Ascending aorta (tissue), 2 donors: ENCODE measurements at places on chromosomes 1 and 21.
A peak's percentile ranks its signal among the peaks of the same experiment; 100 is the strongest.

- no peaks in the 10 kb centered on the region for H3K4me1 ChIP-seq
- no peak overlapping the region for H3K4me3 ChIP-seq
- no peaks in the 10 kb centered on the region for H3K27me3 ChIP-seq
- no peak for DNase-seq
These were observed 148.4 kb downstream of the CD247 start for GRCh38 chr1:167369933-167370332.

GRCh38 chr1:197961449-197961848 lies 44.3 kb downstream of the LHX9 start:
- H3K4me1 ChIP-seq: no peaks in the 10 kb centered on the region
- H3K27me3 ChIP-seq: no peaks in the 10 kb centered on the region
- no peak overlapping the region for H3K27ac ChIP-seq
- no peaks in the 10 kb centered on the region for H3K36me3 ChIP-seq
- DNase-seq: no peak
- no peak overlapping the region for H3K4me3 ChIP-seq

- no peak for DNase-seq
- H3K4me1 ChIP-seq: no peaks in the 10 kb centered on the region
- H3K36me3 ChIP-seq: no peaks in the 10 kb centered on the region
- no peaks in the 10 kb centered on the region for H3K27me3 ChIP-seq
These were observed 13.8 kb downstream of the KAZN start for GRCh38 chr1:14612256-14612655.

GRCh38 chr1:47225430-47226100 lies 6.5 kb downstream of the TAL1 start:
- H3K27ac ChIP-seq: no peak overlapping the region
- H3K36me3 ChIP-seq: no peaks in the 10 kb centered on the region

DNA sequence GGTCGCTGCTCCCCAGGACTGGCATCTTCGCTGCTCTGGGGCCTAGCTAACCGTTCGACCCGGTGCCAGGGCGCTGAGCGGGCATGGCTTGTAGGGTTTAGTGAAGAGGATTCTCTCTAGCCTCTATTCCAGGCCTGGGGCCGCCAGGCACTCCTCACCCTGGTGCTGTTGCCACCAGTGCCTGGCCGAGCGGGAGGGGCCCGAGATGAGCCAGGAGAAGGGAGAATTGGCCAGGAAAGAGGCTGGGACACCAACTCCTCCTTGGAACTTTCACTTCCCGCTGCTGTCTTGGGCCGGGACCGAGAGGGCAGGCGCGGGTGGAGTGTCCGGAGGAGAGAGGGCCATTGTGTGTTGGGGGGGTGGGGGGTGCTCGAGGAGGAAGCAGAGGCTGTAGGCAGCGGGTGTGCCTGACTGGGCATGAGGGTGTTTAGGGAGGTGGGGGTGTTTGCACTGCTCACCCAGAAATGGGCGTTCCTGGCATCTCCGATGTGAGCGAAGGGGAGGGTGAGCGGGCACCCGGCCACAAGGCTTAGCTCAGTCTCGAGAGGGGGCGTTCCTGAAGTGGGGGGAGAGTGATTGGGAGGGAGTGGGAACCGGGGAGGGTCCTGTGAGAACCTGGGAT lies 772 bp downstream of the ADAM15 start:
- H3K4me1 ChIP-seq: peaks cover 20% of the 10 kb centered on the region
- DNase-seq: peak; percentile 81
- peaks cover 13% of the 10 kb centered on the region for H3K36me3 ChIP-seq

DNA sequence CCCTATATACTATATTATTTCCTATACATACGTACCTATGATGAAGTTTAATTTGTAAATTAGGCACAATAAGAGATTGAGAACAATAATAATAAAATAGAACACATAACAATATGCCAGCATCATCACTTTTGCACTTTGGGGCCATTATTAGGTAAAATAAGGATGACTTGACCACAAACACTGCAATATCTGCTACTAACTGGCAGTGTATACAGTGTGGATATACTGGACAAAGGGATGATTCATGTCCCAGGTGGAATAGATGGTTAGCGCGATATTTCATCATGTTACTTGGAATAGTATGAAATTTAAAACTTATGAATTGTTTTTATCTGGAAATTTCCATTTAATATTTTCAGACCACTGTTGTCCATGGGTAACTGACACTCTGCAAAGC lies 35.4 kb upstream of the TXLNA start:
- H3K4me3 ChIP-seq: no peak overlapping the region
- no peak for DNase-seq
- no peak overlapping the region for H3K27ac ChIP-seq
- no peaks in the 10 kb centered on the region for H3K27me3 ChIP-seq
- peaks cover 3% of the 10 kb centered on the region for H3K4me1 ChIP-seq

GRCh38 chr1:44568128-44568900 lies 106.0 kb downstream of the TMEM53 start:
- H3K36me3 ChIP-seq: no peaks in the 10 kb centered on the region
- no peak for DNase-seq
- no peaks in the 10 kb centered on the region for H3K27me3 ChIP-seq
- H3K4me3 ChIP-seq: no peak overlapping the region
- no peak overlapping the region for H3K27ac ChIP-seq

- no peaks in the 10 kb centered on the region for H3K27me3 ChIP-seq
- peak; percentile 74 for DNase-seq
- peak overlapping the region; percentile 46 for H3K27ac ChIP-seq
- H3K4me1 ChIP-seq: no peaks in the 10 kb centered on the region
- H3K36me3 ChIP-seq: no peaks in the 10 kb centered on the region
- no peak overlapping the region for H3K4me3 ChIP-seq
These were observed 143.2 kb downstream of the MIS18A start for GRCh38 chr21:32135401-32136363.
